ENCODE measurements at places on chromosomes 2 and 18.

- peak; percentile 39 for DNase-seq
Measured at GRCh38 chr18:60485201-60485600, 112.6 kb upstream of the MC4R start.

GRCh38 chr2:879540-879939, 71.1 kb upstream of the SNTG2 start:
- no peak for DNase-seq

GRCh38 chr2:144944546-144945220, 424.8 kb upstream of the ZEB2 start:
- no peak for DNase-seq

DNA sequence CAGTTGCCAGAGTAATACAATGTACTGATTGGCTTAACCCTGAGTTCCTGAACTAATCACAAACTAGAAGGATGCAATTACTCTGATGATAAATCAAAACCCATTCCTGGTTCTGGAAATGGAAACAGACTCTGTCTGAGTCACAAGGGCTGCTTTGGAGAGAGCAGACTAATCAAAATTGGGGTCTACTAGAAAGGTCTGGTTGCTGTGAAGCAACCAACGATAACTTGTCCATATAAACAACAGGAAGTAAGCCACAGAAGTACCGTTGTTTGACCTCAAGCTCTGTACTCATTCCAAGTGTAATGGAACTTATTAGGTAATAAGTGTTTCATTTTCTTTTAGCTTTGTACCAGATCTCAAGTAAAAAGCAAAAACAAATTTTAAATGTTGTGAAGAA, 49.7 kb downstream of the RASGRP3 start:
- no peak for DNase-seq

DNA sequence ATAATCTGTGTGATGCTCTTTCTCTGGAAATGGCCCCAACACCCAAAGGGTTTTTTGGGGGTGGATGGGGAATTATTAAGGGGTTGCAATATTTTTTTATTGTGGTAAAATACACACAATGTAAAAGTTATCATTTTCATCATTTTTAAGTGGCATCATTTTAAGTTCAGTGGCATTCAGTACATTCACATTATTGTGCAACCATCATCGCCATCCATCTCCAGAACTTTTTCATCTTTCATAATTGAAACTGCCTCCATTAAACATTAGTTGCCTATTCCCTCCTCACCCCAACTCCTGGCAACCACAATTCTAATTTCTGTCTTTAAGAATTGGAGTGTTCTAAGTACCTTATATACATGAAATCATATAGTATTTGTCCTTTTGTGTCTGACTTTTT, 90.0 kb downstream of the POLR1A start:
- no peak for DNase-seq

- DNase-seq, result peak; percentile 14
Measured at GRCh38 chr2:229780856-229781773, 66.8 kb upstream of the DNER start.

GRCh38 chr18:63148449-63149301, 170.9 kb downstream of the BCL2 start:
- peak; percentile 30 for DNase-seq

DNA sequence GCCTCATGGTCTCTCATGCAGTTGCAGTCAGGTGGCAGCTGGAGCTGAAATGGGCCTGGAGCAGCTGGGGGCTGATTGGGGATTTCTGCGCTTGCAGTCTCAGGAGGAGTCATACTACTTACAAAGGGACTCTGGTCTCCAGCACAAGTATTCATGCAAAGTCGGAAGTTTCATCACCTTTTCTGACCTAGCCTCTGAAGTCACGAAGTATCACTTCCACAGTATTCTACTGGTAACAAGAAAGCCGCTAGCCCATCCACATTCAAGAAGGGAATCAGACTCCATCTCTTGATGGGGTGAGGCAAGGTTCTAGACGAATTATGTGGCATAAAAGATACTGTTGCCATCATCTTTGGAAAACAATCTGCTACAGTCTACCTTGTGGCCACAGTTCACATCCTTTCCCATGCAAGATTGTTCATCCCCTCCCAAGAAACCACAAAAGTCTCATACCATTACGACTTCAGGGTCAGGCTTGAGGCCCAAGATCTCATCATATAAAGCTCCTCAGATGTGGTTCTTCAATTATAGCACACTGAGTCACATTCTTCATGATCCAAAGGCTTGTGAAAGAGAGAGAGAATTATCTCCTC, 95.3 kb downstream of the SMC6 start:
- no peak for DNase-seq

DNA sequence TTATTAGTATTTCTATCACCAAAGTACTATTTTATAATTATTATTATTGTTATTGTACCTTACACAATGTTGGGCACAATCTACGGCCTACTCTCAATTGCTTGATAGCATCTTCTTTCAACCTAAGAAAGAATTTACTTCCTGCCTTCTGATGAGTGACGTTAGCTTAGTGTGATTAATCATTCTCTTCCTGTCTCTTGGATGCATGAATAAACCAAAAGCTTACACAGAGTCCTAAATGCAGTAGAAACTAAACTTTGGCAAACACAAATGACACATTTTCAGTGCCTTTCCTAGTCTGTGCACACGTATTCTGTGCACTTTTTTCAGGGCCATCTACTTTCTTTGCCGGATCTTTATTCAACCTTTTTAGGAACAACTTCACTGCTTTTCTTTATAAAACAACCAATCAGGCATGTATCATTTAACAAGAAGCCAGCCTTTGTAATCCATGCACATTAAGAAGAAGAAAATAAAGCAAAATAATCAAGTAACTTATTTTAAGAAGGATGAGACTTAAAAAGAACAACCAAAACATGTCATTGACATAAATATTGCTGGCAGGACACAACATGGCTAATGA, 19.1 kb downstream of the TRAK2 start:
- peak; percentile 34 for DNase-seq

DNA sequence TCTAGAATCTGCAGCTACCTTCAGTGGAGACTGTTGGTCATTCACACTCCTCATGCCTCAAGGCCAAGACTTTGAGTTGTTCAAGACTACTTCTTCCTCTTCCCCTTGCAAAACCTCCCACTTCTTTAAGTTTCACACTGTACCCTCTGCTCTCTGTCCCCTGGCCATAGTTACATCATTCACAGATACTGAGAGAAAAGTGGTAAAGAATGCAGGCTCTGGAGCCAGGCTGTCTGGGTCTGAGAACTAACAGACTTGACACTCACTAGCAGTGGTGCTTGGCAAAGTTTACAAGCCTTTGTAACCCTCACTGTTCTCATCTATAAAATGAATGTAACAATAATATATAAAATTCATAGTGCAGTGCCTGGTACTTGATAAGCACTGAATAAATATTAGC, 61.8 kb downstream of the CDH20 start:
- no peak for DNase-seq

- no peak for DNase-seq
Measured at GRCh38 chr2:47654790-47655562, 128.0 kb upstream of the MSH6 start.

- no peak for DNase-seq
Measured at GRCh38 chr2:99754210-99754609, 264.4 kb upstream of the REV1 start.

- no peak for DNase-seq
Measured at GRCh38 chr2:170823088-170823897, 6.6 kb downstream of the GAD1 start.
